ENCODE measurements at places on chromosomes 4 and X.

DNA sequence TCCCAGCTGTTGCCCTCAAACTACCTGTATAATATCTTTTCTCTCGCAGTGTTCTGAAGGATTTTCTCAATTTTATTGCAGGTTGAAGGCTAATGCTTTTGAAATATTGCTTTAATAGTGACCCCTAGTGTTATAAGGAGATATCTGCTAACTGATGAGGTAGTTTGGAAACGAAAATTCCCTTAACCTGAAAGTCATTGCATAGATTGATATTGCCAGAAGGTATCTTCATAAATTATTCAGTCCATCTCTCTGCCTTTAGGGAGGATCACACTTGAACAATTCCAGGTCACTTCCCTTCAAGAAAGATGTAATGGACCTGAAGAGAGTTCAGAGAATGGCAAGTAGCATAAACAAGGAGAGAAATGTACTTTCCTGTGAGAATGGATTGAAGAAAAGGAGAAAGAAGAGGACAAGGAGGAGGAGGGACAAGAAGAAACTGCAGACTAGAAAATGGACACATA lies 44.1 kb downstream of the TIGD4 start:
- no peak for DNase-seq

GRCh38 chr4:144648042-144648441 lies 2.1 kb downstream of the HHIP start:
- DNase-seq: no peak

DNA sequence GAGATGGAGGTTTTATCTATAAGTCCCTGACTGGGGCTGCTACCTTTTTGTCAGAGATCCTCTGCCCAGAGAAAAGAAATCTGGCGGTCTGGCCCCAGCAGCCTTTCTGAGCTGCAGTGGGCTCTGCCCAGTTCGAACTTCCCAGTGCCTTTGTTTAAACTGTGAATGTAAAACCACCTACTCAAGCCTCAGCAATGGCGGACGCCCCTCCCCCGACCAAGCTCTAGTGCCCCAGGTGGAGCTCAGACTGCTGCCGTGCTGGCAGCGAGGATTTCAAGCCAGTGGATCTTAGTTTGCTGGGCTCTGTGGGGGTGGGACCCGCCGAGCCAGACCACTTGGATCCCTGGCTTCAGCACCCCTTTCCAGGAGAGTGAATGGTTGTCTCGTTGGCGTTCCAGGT lies 121.8 kb downstream of the TSPAN5 start:
- no peak for DNase-seq

- peak; percentile 29 for DNase-seq
These were observed 238.8 kb downstream of the GRIA3 start for GRCh38 chrX:123422875-123423274.

DNA sequence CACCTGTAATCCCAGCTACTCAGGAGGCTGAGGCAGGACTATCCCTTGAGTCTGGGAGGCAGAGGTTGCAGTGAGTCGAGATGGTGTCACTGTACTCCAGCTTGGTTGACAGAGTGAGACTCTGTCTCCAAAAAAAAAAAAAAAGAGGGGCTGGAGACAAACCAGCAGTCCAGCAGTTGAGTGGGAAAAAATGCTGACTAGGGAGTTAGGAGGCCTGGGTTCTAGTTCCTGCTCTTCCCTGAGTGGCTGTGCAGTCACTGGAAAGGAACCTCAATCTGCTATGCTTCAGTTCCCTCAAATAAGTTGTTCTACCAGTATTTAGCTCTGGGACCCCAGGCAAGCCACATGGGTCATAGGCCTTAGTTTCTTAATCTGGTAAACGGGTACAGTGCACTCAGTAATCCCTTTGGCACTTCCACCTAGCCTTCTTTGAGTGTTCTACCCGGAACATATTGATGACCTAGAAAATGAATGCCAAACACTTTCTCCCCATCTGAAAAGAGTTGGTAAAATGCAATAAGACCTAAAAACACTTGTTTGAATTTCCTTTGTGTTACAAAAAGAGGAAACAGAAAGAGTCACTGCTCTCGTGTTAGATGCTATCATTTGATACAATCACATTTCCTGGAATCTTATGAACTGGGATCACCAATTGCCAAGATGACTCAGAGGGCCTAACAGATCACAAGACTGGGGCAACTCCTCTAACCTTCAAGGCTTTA lies 99.3 kb upstream of the EGFL6 start:
- no peak for DNase-seq

- DNase-seq: no peak
These were observed 353.4 kb upstream of the ADGRL3 start for GRCh38 chr4:60846678-60847077.

DNA sequence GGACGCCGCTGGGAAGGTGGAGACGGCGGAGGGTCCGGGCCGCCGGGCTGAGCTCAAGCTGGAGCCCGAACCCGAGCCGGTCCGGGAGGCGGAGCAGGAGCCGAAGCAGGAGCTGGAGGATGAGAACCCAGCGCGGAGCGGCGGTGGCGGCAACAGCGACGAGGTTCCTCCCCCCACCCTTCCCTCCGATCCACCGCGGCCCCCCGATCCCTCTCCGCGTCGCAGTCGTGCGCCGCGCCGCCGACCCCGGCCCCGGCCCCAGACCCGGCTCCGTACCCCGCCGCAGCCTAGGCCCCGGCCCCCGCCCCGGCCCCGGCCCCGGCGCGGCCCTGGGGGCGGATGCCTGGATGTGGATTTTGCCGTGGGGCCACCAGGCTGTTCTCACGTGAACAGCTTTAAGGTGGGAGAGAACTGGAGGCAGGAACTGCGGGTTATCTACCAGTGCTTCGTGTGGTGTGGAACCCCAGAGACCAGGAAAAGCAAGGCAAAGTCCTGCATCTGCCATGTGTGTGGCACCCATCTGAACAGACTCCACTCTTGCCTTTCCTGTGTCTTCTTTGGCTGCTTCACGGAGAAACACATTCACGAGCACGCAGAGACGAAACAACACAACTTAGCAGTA lies 483 bp downstream of the USP27X start:
- DNase-seq: no peak

GRCh38 chr4:138341739-138342415 lies 99.7 kb upstream of the SLC7A11 start:
- DNase-seq: no peak

- DNase-seq: peak; percentile 83
These were observed 93.6 kb upstream of the RASGEF1B start for GRCh38 chr4:81565142-81565870.

DNA sequence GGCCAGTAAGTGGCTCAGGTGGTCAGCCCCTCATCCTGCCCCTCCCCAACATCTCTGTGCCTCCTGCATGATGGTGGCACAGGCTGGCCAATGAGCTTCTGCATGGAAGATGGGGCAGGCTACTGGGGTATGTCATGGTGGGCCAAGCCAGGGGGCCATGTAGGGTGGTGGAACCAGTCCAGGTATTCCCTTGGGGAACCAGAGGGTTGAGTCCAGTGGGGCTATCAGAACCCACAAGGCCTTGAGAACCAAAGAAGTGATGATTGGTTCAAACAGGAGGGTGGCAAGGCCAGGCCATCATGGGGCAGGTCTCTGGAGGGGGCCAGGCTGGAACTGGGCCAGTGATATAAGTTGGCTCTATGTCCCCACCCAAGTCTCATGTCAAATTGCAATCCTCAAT lies 18.8 kb upstream of the PPP2R2C start:
- DNase-seq: no peak

DNA sequence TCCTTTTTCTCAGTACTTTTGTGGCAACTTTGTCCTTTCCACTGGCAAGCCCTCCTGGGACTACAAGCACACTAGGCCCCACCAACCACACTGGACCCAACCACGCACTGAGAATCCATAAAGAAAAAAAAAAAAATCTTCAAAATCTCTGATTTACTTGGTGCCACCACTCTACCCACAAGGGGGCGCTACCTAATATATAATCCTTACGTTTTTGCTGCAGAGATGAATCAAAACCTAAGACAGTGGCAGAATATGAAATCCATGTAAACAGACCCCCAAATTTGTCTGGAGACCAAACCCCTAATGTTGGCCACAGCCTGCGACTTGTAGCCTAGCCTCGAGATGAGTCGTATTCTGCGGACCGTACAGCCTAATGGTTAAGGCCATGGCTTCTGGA lies 63.5 kb upstream of the ARHGAP36 start:
- peak; percentile 21 for DNase-seq

Measured in left hindlimb (tissue), 1 donor.